ENCODE measurements at places on chromosomes 2 and 18.

GRCh38 chr2:6167592-6168138 lies 475.5 kb downstream of the SOX11 start:
- H3K36me3 ChIP-seq, result no peaks in the 10 kb centered on the region
- DNase-seq, result no peak
- H3K4me1 ChIP-seq, result no peaks in the 10 kb centered on the region

GRCh38 chr2:22375096-22375495 lies 1009.9 kb upstream of the KLHL29 start:
- no peaks in the 10 kb centered on the region for H3K27me3 ChIP-seq
- no peak overlapping the region for H3K27ac ChIP-seq
- H3K36me3 ChIP-seq, result no peaks in the 10 kb centered on the region
- no peak overlapping the region for H3K4me3 ChIP-seq
- DNase-seq, result peak; percentile 2

- no peaks in the 10 kb centered on the region for H3K27me3 ChIP-seq
- H3K36me3 ChIP-seq, result peaks cover 9% of the 10 kb centered on the region
- H3K4me3 ChIP-seq, result no peak overlapping the region
- no peaks in the 10 kb centered on the region for H3K4me1 ChIP-seq
These were observed 212.8 kb downstream of the TWIST2 start for GRCh38 chr2:239060676-239061075.

DNA sequence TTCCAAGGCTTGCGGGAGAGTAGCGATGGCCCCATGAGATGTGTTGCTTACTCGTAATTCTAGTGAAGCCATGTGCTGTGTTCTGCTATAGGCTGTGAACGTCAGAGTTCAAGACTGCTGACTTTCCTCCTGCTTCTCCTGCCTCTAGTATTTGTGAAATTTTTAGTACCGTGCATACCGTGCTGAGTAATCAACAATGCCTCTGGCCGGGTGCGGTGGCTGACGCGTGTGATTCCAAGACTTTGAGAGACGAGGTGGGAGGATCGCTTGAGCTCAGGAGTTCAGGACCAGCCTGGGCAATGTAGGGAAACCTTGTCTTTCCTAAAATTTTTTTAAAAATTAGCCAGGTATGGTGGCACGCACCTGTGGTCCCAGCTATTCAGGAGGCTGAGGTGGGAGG lies 59.9 kb upstream of the B3GNT7 start:
- H3K27me3 ChIP-seq, result no peaks in the 10 kb centered on the region
- no peaks in the 10 kb centered on the region for H3K36me3 ChIP-seq
- no peak overlapping the region for H3K27ac ChIP-seq
- no peaks in the 10 kb centered on the region for H3K4me1 ChIP-seq

DNA sequence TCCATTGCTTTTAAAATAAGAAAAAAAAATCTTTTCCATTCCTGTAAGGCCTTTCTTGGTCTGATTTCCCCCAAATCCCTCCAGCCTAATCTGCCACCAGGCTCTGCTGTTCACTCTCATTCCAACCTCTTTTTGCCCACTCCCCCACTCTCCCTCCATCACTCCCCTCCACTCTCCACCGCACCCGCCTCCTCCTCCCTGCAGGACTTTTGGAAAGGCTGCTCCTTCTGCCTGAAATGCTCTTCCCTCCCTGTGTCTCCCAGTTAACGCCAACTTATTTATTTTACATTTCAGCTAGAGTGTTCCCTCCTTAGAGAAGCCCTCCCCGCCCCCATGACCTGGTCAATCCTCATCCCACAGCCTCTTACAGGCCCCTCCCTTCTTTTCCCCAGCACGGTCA lies 4.7 kb upstream of the WNT6 start:
- no peak for DNase-seq
- no peaks in the 10 kb centered on the region for H3K4me1 ChIP-seq
- H3K4me3 ChIP-seq, result no peak overlapping the region

DNA sequence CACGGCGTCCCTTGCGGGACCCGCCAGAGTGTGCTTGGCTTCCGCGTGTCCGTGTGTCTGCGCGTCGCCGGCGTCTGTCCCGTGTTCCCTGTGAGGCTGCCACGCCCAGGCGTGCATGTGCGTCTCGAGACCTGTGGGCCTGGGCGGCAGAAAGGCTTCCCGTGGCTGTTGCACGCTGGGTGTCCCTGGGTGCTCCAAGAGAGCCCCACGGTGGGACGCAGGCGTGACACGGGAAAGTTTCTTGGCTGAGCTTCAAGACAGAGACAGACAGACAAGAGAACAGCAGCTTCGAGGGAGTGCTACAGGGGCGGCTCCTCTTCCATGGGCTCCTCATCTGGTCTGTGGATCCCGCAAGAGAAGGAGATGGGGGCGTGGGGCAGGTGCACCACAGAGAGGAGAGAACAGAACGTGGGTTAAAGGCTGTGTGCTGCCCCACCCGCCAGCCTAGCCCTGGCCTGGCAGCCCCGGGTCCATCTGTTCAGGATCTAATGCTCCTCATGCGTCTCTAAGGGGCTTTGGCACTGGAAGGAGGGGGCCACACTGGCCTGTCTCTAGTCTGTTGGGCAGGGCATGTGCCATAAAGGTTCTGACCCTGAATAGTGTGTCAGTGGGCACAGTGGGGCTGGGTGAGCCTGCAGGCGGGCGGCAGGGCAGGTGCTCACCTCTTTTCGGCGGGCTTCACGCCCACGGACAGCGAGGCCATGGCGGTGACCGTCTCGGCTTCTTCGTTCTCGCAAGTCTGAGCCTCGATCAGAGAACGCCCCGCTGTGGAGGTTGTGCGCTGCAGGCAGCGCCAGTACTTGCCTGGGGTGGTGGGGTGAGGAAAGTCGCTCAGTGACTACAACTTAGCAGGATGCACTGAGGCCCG lies 205.1 kb downstream of the TWIST2 start:
- H3K27me3 ChIP-seq, result no peaks in the 10 kb centered on the region
- H3K4me3 ChIP-seq, result no peak overlapping the region
- no peak overlapping the region for H3K27ac ChIP-seq
- no peak for DNase-seq

DNA sequence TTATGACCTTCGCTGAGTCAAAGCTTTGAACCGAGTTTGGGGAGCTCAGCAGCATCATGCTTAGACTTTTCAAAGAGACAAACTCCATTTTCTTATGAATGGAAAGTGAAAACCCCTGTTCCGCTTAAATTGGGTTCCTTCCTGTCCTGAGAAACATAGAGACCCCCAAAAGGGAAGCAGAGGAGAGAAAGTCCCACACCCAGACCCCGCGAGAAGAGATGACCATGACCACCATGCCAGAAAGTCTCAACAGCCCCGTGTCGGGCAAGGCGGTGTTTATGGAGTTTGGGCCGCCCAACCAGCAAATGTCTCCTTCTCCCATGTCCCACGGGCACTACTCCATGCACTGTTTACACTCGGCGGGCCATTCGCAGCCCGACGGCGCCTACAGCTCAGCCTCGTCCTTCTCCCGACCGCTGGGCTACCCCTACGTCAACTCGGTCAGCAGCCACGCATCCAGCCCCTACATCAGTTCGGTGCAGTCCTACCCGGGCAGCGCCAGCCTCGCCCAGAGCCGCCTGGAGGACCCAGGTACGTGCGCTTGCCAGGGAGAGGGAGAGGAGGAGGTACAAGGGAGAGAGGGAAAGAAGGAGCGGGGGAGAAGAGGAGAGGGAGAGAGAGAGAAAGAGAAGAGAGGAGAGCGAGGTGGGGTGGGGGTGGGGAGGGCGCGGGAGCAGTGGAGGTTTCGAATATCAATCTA lies at the start of gene DLX1:
Gene DLX1, plus strand, starts transcription at position 48 of the 700 bp plus-strand sequence. Its CDS starts 171 bp downstream, at position 219.
- H3K4me1 ChIP-seq, result peaks cover 46% of the 10 kb centered on the region
- H3K4me3 ChIP-seq, result peak within 1 kb of the TSS; percentile 75
- DNase-seq, result no peak
- peaks cover 90% of the 10 kb centered on the region for H3K27me3 ChIP-seq
- peaks cover 3% of the 10 kb centered on the region for H3K36me3 ChIP-seq
- H3K27ac ChIP-seq, result peak within 1 kb of the TSS; percentile 25

- H3K4me3 ChIP-seq, result no peak overlapping the region
- no peaks in the 10 kb centered on the region for H3K4me1 ChIP-seq
- no peaks in the 10 kb centered on the region for H3K36me3 ChIP-seq
- no peak overlapping the region for H3K27ac ChIP-seq
These were observed 286.3 kb downstream of the BCL11A start for GRCh38 chr2:60267122-60267521.

GRCh38 chr2:174059178-174059883 lies 94.2 kb upstream of the SP3 start:
- no peaks in the 10 kb centered on the region for H3K4me1 ChIP-seq
- peaks cover 3% of the 10 kb centered on the region for H3K36me3 ChIP-seq
- DNase-seq, result no peak
- H3K27me3 ChIP-seq, result peaks cover 12% of the 10 kb centered on the region
- no peak overlapping the region for H3K27ac ChIP-seq

DNA sequence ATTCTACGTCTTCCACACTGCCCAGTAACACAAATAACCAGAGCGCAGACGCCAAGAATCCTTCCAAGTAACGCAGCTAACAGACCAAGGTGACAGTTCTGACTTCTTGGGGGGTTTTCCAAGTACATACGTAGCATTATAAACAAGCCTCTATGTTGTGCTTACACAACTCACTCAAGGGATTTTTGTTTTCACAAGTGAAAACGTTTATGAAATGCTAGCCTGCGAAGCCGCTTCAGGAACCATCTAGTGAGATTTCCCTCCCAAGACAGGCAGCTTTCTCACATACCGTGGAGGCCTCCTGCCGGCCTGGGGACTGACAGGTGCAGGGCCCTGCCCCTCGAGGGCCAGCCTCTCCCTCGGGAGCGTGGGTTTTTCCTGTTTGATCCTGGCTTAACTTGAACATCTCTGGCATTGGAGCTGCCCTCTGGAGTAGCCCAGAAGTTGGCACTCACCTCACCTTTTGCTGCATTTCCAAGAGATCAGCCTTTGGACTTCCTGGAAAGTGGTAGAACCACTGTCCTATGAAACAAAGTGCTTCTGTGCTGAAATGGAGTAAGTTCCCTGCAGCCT lies 151.1 kb downstream of the MBP start:
- no peaks in the 10 kb centered on the region for H3K27me3 ChIP-seq
- no peak overlapping the region for H3K4me3 ChIP-seq
- H3K4me1 ChIP-seq, result peaks cover 6% of the 10 kb centered on the region
- no peaks in the 10 kb centered on the region for H3K36me3 ChIP-seq
- H3K27ac ChIP-seq, result no peak overlapping the region

GRCh38 chr2:215917953-215918620 lies 95.3 kb downstream of the MREG start:
- no peak overlapping the region for H3K27ac ChIP-seq
- peaks cover 2% of the 10 kb centered on the region for H3K4me1 ChIP-seq
- H3K27me3 ChIP-seq, result peaks cover 5% of the 10 kb centered on the region
- no peaks in the 10 kb centered on the region for H3K36me3 ChIP-seq
- H3K4me3 ChIP-seq, result no peak overlapping the region

- peak; percentile 31 for DNase-seq
- H3K36me3 ChIP-seq, result peaks cover 14% of the 10 kb centered on the region
- peak overlapping the region; percentile 99 for H3K27ac ChIP-seq
These were observed 1.6 kb downstream of the COX7A2L start for GRCh38 chr2:42359304-42359964.

Data from activated CD8-positive, alpha-beta T cell treated with anti-CD3 and anti-CD28 coated beads for 36 hours (primary cell).